ENCODE measurements at places on chromosomes 1 and 21. TPM values are rescaled to one million over a fixed set of nuclear protein-coding genes. Genes with fewer than 3 reads are reported as not detected.

GRCh38 chr1:57947471-57947870, 523.6 kb upstream of the DAB1 start:
- no peak for DNase-seq

The TCHH gene
- total RNA-seq, result not detected

DNA sequence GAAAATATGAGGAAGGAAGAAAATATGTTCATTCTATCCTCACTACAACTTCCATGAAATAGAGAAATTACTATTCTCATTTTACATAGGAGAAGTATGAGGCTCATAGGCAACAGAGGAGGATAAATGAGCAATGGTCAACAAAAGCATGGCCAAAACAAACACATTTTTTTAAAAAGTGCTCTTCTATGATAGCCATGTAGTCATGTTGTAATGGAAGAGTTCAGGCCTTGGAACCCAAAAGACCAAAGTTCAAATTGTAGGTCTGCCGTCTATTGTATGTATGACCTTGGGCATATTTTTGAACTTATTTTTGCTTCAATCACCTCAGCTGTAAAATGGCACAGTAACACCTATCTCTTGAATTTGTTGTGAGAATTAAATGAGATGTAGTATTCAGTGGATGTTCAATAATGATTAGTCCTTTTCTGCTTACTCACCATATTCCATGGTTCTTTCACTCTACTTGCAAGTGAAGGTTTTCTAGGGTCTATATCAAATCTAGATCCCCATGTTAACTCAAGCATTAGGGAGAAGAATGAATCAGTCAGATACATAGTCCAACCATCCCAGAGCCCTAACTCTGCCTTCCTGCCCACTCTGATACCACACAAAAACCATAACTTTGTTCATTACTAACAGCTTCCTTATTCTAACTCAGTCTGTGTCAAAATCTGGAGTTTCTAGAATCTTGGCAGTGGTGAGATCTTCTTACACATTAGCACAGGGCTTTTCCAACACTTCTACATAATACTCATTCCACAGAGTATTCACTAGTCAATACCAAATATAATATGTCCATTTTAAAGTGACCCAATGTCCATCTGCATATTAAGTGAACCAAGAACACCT, 353.2 kb downstream of the PLPP3 start:
- no peak for DNase-seq

- DNase-seq, result no peak
Measured at GRCh38 chr1:155083052-155083541, 4.5 kb downstream of the EFNA3 start.

- DNase-seq, result no peak
Measured at GRCh38 chr1:229848752-229849677, 218.0 kb upstream of the GALNT2 start.

DNA sequence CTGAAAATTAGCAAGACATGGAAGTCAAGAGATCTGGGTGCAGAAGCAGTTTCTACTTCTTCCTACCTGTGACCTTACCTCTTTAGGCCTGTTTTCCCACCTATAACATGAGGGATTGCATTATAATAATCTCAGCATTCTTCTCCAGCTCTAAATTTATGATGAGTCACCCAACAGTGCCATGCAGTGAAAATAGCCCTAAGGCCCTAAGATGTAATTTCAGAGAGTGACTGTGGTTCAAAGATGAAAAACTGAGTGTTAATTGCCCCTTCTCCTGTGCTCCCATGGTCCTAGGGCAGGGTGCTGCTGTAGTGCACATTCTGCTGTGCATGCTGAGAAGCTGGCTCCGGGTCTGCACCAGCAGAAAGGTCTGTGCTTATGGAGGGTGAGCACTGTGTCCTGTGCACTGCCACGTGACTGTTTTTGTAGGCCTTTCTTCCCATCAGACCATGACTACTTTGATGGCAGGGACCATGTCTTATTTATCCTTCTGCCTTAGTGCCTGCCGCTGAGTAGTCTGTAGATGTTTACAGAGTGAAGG, 29.7 kb downstream of the JUN start:
- DNase-seq, result peak; percentile 40

DNA sequence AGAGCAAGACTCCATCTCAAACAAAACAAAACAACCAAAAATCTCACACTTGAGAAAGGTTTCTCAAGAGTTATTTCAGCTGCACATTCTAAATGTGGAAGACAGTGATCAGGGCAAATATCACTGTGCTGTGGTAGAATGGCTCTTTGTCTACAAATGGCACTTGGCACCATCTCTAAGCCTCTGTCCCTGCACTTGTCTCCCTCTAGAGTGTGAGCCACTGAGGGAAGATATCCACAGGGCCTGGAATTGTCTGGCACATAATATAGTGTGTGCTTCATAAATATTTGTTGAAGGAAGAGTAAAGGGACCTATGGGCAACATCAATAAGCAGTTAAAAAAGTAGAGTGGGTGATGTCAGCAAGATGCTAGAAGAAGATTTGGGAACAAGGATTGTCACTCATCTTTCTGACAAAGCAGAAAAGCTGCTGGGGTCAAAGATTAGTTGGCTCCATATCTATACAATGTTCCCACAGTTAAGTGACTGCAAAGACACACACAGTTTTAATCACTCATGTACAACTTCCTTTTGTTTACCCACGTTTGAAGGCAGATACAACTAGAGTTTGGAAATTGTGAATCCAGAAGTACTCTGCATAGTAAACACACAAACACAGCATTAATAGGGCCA, 19.1 kb downstream of the CD101 start:
- DNase-seq, result no peak
